ENCODE measurements at places on chromosomes 1 and 21.

GRCh38 chr21:40270047-40270446, 402.8 kb downstream of the PCP4 start:
- no peak for DNase-seq

DNA sequence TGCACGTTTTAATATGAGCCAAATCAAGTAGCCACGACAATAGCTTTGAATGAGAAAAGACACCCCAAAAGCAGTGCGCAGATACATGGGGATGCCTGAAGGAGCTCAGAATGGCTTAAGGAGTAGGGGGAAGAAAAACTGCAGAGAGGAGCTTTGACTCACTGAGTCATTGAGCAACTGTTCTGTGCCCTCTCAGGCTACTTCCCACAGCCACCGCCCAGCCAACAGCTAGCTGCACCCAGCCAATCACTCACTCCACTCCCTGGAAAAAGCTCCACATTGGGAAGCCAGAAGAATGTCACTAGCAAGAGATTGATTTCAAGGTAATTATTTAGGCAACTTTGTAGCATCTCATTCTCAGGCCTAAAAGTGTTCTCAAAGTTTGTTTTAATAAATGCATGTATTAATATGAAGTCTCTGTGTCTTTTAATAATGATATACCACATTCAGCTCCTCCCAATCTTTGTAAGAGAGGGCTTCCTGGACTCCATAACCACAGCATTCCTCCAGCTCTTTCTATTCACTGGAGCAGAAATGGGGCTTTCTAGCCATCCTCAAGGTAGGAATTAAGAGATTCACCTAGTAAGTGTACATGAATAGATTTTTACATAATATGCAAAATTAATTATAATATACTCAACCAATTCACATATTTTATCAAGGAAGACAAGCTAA, 16.8 kb downstream of the DUSP10 start:
- no peak for DNase-seq

DNA sequence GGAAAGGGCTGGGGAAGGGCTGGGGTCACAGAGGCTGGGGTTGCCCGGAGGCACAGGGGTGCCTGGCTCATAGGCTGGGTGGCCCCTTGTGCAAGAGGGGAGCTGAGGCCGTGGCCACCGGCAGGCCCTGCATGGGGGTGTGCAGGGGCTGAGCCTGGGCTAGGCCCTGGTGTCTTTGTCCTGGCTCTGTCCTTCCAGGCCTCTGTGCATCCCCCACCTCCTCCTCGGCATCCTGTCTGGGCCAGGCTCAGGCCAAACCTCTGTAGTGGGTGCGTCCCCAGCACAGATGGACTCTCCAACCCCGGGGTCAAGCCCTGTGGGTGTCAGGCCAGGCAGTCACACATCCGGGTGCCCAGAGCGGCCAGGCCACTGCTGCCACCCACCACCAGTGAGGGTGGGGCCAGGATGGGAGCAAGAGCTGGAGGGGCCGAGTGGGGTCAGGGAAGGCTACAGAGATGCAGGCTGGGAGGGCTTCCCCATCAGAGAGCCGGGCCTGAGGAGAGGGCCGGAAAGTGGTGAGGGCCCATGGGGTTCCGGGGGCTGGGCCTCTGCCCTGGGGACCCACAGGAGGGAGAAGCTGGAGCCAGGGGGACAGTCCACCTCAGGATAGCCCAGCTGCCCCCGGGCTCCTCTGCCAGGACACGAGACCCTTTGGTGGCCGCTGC, 19.4 kb downstream of the PANK4 start:
- no peak for DNase-seq

GRCh38 chr1:215523906-215524305, 43.2 kb upstream of the KCTD3 start:
- DNase-seq: no peak

DNA sequence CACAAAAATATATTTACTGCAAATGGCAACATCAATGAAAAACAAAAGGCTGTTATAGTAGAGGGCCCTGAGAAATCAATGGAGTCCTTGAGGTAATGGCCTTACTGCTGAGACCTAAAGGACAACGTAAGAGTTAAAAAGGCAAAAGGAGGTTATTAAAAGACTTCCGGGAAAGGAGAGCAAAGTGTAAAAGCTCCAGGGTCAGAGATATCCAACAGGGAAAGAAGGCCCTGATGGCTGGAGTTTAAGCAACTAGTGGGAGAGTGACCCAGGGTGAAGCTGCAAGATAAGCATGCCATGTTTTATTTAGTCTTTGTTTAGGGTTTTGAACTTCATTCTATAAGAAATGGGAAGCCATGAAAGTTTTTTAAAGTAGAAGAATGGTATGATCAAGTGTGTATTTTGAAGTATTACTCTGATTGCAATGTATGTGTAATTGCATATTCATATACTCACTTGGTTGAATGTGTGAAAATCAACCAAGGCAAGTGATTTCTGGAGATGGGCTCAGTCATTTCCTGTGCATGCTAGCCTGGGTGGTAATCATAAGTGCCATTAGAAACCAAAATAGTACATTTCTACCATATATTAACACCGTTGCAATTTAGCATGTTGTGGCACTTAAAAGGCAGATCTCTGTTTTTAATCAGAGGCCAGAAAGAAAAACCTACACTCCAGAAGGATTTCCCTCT, 5.3 kb upstream of the DPYD start:
- DNase-seq: no peak

GRCh38 chr21:44572959-44573583, 458 bp upstream of the KRTAP10-4 start:
- DNase-seq: no peak
